ENCODE measurements at places on chromosomes 5 and 9.

- no peak for DNase-seq
These were observed 93.4 kb upstream of the SLC25A48 start for GRCh38 chr5:135741040-135741439.

GRCh38 chr9:112784020-112784785, 33.6 kb downstream of the SNX30 start:
- DNase-seq, result no peak

GRCh38 chr9:86732514-86733171, 214.7 kb downstream of the GAS1 start:
- peak; percentile 86 for DNase-seq

DNA sequence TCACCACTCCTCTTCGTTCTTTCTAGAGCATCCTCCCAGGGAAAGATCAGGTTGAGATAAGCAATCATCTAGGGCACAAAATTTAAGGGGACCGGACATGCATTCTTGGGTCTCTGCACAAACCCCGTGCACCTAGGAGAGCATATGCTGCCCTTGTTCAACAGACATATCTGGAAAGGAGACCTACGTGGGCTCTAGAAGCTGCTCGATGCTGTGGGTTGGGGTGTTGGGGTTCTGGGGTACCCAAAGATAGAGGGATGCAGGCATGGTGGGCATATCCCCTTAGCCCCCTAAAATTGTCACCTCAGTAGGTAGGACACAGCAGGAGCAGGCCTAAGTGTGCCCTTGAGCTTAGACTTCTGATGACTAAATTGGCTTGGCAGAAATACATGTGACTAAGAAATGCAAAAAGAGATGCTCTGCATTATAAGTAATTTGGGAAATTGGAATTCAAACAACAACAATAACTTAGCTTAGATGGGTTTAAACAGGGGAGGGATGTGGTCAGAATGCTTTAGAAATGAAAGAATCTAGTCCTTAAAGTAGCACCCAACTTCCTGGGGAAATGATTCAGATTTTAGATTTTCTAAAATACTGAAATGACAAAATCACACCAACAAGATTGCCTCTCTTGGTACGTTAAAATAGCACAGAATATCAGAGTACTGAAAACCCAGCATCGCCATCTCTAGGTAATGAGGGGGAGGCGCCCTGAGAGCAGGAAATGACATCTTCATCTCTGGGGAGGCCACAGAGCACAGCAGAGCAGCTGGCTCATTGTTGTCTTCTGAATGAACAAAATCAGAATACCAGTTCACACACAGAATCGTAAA, 172.3 kb downstream of the GNA14 start:
- peak; percentile 35 for DNase-seq

DNA sequence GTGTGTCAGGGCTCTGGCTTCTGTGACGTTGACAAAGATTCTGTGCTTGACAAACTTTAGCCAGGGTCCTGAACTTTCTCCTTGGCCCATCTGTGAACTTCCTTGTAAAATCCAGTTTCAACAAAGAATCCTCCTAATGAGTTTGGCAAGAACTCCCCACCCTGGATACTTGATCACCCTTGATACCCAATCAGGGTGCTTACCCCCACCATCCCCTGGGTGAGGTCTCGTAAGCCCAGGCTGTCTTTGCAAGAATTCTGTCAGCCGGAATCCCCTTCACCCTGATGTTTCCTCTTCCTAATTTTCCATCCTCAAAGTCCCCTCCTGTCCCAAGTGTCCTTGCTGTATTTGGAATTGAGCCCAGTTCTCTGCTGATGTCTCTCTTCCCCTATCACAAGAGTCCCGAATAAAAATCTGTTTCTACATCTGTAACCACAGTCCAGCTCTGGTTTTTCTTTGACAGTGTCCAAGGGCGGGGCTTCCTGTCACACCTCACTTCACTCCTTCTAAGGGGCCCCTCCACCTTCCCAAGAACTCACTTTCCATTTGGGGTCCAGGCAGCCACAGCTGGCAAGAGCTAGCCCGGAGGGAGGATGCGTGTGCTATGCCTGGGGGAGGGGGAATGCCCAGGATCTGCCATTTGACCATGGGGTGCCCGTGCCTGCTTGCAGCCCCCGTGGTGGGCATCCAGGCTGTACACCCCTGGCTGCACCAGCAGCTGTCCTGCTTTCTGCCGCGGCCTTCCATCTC, 2.7 kb upstream of the CARD19 start:
- DNase-seq, result no peak

GRCh38 chr5:110963495-110963894, 108.0 kb upstream of the TSLP start:
- DNase-seq, result no peak

DNA sequence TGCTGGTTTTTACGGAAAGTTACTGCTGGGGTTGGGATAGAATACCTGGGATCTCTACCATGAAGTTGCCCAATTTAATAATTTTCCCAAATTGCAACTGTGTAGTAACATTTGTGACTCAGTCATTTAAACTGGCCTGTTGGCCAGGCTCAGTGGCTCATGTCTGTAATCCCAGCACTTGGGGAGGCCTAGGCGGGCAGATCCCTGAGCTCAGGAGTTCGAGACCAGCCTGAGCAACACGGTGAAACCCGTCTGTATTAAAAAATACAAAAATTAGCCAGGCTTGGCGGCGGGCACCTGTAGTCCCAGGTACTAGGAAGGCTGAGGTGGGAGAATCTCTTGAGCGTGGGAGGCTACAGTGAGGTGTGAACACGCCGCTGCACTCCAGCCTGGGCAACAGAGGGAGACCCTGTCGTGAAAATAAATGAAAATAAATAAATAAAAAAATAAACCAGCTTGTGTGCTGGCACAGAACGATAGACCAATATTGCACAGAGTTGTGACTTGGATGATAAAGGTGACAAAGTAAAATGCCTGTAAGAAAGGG, 160.7 kb upstream of the ZNF608 start:
- no peak for DNase-seq

GRCh38 chr5:128913551-128913950, 51.7 kb upstream of the SLC27A6 start:
- no peak for DNase-seq

DNA sequence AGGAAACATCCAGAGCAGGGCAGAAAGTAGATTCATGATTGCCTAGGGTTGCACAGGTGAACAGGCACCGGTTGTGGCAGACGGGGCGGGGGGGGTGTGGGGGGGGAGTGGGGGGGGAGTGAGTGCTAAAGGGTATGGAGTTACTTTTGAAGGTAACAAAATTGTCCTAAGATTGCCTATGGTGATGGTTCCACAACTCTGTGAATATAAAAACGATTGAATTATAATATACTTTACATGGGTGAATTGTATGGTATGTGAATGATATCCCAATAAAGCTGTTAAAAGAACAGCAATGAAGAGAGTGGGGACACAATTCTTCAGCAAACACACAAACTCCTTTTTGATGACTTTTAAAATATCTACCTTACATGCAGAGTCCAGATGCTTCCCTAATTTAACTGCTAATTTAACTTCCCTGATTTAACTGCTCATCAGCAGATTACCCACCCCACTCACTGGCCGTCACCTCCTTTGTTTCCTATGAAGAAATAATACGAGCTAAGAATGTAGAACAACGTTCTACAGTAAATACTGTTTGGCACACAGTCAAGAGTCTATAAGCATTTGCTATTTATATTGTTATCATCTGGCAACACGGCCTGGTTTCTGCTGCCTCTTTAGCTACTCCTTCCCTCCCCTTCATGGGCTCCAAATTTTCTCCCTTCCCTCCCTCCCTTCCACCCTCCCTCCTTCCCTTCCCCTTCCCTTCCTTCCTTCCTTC, 83.5 kb downstream of the PTCH1 start:
- DNase-seq, result no peak

DNA sequence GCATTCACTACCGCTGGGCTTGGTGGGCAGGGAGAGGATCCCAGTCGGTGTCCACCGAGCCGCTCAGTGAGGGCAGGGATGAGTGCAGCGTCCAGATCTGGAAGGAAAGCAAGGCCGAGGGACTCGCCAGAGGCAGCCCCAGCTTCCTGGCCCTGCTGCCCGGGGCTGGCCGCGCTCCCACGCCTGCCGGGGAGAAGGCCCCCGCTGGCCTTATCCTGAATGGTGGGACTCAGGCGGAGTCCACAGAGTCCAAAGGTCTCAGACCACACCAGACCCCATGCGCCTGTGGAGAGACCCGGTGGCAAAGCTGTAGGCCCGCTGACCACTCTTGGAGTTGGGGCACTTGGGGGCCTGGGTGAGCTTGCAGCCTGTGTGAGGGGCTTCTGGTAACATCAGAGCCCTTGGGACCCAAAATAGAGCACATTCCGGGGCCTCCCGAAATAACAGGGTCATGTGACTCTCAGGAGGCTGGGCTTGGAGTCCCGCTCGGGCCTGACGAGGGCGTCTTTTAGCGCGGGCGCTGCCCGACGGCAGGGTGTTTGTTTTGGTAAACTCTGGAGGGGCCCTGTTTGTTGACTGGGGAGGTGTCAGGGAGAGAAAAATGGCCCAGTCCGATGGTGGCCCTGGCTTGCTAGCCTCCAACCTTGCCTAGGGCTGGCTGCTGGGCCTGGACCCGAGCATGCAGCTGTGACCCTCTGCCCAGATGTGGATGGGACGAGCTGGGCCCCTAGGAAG, 2.8 kb downstream of the RXRA start:
- no peak for DNase-seq

DNA sequence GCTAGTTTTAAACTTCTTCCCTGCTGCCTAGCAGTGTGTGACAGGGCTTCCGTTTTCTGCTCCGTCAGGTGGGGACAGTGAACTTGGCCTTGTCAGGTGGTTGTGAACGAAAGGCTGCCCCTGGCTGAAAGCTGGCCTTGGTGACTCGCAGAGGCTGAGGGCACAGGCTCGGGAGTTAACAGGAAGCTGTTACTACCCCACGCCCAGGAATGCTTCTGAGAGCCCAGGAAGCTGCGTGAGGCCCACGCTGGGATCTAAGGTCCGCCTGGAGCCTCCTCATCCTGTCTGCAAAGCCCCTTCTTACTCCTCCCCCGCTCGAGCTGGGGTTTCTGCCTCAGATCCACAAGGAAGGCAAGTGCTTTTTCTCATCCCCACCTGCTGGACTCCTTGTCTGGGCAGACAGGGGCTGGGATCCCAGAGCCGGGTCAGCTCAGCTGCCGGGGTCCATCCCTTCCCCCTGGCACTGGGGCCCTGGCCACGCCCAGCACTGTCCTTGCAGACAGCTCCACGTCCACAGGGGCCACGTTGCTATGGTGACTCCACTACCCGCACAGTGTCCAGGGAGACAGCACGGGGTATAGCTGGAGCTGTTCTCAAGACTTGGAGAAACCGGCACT, 124.7 kb upstream of the TBC1D2 start:
- DNase-seq, result peak; percentile 37

DNA sequence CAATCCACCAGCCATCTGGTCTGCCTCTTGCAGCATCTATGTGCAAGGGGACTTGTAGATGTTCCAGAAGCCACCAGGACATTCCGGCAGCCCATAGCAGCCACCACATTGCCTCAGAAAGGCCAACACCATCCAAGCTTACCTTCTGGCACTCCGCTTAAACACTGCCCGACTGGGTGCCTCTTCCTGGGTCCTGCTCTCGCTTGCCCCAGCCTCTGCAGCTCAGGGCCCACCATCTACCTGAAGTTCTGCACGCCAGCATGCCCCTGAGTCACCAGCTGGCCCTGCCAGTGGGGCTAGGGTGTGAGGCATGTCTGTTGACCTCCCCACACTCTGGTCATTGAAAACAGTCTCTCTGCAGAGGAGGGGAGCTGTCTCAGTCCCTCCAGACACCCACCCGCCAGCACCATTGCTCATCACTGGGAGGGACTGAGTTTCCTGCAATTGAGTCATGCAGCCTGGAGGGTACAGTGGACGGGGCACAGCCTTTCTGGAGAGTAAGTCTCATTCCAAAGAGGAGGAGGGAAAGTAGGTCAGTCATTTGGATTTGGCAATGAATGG, 16.9 kb upstream of the COL5A1 start:
- DNase-seq, result peak; percentile 92

GRCh38 chr5:131171276-131171810, 599 bp downstream of the LYRM7 start:
- DNase-seq, result no peak

Data from HFFc6 (cell line).